ENCODE measurements at places on chromosomes 1 and 21. TPM values are rescaled to one million over a fixed set of nuclear protein-coding genes. Genes with fewer than 3 reads are reported as not detected.

The CFH gene
- not detected for total RNA-seq

The PCP4 gene
- total RNA-seq, result not detected

The OR14I1 gene
- total RNA-seq, result not detected

The GNPAT gene
- 62.0 TPM for total RNA-seq

The KRTAP20-4 gene
- total RNA-seq, result not detected

The WRAP73 gene
- 35.4 TPM for total RNA-seq

The OR10Z1 gene
- total RNA-seq, result not detected
